Activated effector memory CD4-positive, alpha-beta T cell treated with anti-CD3 and anti-CD28 coated beads, Interleukin-2, amount 50 U/mL, for 16 hours (primary cell): ENCODE measurements at places on chromosomes 5 and 9.

DNA sequence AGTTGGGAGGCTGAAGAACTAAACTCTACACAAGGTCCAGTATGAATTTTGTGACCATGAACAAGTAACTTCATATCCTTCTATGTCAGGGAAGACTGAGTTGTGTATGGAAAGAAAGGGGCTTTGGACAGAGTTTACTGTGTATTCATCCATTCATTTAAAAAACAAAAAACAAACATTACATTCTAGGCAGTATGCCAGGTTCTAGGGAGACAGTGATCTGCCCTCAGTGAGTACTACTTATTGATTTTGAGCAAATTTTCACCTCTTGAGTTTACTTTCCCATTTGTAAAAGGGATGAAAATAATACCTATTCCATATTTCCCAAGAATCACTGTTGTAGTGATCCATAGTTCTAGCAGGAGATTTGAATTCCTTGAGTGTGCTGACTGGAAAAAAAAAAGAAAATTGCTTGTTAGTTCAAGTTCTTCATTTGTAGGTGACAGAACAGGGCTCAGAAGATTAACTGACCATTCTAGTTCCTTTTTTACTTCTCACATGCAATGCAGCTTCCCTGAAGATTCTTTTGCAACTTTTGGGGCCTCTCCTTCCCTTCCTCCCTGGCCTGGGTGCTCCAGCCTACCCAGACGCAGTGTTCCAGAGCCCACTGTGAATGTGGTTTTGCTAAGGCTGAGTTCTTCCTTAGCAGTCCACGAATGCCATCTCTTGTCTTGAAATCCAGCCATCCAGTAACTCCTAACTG is 2.6 kb upstream of the GAPVD1 start:
- no peak for DNase-seq

DNA sequence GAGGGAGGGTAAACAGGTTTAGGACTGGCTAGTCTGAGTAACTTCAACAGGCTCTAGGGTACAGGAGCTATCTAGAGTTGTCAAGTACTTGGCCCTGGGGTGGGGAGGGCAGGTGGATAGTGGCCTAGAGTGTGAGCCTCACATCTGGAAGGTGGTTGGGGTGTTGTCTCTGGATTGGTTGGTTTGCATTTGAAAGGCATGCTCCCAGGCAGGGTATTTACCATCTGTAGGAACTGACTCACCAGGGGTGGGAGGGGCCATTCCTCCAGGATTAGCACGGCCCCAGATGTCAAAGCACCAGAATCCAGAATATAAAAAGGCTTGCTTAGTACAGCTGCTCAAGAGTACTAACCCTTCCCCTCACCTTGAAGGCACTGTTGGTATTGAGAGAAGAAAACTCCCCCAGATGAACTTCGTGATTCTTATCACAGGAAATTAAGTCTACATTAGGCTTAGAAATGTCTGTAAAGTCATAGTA is 193.3 kb downstream of the NTRK2 start:
- no peak for DNase-seq

GRCh38 chr9:5799314-5799713 is 33.6 kb downstream of the ERMP1 start:
- no peak for DNase-seq

GRCh38 chr5:115295777-115296123 is 704 bp downstream of the CCDC112 start:
- DNase-seq: no peak

GRCh38 chr9:112421771-112422222 is 41.9 kb downstream of the HSDL2 start:
- DNase-seq: no peak

DNA sequence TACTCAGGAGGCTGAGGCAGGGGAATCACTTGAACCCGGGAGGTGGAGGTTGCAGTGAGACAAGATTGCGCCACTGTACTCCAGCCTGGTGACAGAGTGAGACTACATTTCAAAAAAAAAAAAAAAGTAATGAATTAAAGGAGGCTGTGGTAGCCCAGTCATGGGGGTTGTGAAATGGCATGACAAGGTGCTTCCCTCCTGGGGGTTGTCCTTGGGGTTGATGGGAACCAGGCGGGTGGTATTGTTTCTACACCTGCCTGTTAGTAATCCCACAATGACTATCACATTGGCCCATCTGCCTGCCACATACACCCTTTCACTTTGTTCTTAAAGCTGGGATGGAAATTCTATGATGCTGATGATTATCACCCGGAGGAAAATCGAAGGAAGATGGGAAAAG is 5.6 kb downstream of the IDNK start:
- DNase-seq: no peak

DNA sequence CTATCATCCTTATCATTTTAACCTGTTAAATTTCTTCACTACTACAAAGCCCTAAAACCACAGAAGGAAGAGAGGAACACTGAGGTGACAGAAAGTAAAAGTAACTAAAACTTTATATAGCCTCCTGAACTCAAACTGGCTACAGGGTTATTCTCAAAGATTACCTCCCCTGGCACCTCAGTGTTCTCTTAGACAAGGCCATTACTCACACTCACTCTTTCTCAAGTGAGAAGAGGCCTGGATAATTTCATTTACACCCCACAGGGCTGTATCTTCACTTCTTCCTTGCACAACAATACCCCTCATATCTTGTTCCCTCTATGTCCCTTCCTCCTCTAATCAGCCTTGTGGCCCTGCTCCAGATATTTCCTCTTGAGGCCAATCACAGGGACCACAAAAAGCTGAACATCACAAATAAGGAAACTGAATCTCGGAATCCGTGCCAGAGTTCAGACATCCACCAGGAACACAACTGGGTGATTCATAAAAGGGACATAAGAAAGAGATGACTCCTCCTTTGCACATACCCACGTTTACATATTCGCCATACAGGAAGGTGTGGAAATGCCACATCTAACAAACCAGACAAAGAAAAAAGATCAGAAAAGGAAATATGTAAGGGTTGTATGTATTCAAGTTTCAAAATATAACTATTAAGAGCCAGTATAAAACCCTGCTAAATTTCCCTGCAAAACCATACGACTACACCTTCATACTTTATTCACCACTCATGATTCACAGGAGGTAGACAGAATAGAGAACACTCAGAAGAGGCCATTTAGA is 1.7 kb upstream of the KLHL3 start:
- DNase-seq: peak; percentile 62

GRCh38 chr9:127177231-127177630 is 54.8 kb upstream of the ANGPTL2 start:
- peak; percentile 27 for DNase-seq

DNA sequence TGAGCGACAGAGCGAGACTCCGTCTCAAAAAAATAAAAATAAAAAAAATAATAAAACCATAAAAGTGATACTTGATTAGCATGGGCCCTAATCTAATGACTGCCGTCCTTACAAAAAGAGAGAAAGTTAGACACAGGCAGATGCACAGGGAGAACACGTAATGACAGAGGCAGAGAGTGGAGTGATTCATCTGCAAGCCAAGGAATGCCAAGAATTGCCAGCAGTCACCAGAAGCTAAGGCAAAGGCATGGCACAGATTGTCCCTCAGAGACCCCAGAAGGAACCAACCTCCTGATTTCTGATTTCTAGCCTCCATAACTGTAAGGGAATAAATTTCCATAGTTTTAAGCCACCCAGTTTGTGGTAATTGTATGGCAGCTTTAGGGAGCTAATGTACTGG is 79.6 kb upstream of the FREM1 start:
- no peak for DNase-seq

DNA sequence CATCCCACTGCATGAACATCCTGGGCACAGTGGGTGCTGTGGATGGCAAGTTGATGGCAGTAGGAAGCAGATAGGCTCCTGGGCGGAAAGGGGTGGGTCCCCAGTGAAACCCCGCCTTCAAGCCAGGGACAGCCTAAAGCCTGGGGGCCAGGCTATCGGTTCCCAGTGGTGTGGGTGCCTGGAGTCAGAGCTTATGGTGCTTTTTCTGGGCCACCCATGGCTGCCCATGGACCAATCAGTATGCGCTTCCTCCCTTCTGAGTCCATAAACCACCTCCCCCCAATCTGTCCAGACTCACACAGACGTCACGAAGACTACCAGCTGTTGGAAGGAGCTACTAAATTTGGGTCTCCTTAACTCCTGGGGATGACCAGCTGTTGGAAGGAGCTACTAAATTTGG is 17.5 kb upstream of the ECPAS start:
- no peak for DNase-seq

DNA sequence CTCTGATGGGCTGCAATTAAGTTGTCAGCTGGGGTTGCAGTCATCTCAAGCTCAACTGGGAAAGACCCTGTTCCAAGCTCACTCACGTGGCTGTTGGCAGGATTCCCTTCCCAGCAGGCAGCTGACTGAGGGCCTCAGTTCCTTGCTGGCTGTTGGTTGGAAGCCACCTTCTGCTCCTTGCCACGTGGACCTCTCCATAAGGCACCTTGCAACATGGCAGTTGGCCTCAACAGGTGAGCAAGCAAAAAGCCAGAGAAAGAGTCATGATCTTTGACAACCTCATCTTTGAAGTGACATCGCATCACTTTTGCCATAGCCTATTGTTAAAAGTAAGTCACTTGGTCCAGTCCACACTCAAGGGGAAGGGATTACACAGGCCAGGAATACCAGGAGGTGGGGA is 17.8 kb upstream of the PRELID2 start:
- DNase-seq: no peak

- no peak for DNase-seq
These were observed 24.6 kb downstream of the SMIM23 start for GRCh38 chr5:171810227-171810626.

DNA sequence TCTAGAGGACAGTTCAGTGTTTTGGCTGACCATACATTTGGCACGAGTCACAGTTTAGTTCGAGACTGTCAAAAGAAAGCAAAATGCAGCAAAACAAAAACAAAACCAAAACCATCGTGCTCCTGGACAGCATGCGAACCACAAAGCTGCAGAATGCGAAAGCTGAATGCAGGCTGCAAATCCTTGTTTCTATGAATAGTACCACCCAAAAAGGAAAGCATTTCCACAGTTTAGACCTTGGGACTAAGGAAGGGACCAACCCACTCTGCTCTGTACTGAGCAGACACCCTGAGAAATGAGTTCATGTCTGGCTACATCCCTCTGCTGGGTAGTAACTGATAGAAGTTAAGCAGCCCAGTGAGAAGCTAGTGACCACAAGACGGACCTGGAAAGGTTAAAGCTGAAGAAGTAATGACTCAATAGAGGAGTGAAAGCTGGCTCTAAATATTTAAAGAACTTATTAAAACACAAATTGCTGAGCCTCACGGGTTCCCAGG is 3.9 kb downstream of the GCNT4 start:
- no peak for DNase-seq

DNA sequence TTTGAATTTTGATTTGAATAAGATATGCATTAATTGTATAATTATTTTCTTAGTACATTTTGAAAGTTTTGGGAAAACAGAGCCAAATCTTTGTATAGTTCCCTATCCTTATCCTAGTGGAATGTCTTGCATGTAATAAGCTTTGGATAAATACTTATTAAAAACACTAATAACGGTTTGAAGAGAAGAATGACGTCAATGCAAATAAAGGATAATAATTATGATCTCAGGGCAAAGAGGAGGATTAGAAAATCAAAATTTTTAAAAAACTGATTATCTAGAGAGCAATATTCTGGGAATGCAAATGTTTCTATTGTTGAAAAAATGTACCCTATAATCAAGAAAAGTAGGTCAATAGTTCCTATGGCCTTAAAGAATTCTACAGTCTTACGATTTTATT is 22.1 kb downstream of the TYRP1 start:
- DNase-seq: no peak

- peak; percentile 43 for DNase-seq
These were observed 10.3 kb upstream of the FCN2 start for GRCh38 chr9:134870301-134870694.

GRCh38 chr5:32476891-32477290 is 32.4 kb upstream of the ZFR start:
- DNase-seq: no peak

DNA sequence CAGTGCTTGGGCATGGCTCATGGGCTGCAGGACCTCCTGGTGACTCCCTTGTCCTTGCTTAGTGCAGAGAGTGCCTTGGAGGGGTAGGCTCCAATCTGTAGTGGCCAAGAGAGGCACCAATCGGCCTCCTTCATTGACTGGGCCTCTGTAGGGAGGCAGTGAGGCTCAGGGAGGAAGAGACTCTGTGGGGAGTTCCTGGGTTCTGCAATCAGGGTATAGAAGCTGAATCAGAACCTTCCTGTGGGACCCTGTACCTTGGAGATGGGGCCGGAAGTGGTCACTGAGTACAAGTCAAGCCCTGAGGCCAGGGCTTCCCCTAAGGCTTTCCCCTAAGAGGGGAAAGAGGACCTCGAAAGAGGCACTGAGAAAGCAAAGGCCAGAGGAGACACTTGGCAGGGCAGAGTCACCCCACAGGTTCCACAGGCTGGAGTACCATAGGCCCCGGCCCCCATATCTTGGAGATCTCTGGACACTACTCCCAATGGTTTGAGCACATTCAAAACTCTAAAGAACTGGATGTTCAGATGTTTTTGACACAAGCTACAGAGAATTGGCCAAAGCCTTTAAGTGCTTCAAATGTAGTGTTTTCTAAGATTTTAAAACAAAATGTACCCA is 190.5 kb downstream of the HSPA4 start:
- no peak for DNase-seq

DNA sequence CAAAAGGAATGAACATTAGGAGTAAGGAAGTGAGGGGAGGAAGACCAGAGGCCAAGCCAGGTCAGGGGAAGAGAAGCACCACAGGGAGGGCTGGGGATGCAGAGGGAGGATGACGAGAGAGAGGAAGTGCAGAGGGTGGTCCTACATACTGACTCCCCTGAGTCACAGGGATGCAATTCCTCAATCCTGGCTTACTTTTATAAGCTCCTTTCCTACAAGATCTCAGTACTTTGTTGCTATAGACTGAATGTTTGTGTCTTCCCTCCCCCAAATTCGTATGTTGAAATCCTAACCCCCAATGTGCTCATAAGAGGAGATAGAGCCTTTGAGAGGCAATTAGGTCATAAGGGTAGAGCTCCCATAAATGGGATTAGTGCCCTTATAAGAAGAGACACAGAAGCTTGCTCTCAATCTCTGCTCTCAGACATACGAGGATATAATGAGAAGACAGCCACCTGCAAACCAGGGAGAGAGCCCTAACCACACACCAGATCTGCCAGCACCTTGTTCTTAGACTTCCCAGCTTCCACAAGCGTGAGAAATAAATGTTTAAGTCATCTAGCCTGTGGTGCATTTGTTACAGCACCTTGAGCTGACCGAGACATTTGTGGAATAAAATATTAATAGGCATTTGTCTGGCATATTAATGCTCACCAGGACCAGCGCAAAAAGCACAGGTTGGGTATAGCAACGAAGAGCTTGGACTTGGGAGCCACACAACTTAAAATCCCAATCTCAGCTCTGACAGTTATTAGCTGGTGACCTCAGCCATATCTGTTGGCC is 33.4 kb downstream of the GCNT4 start:
- no peak for DNase-seq

GRCh38 chr5:171914726-171915338 is 91.6 kb downstream of the FBXW11 start:
- no peak for DNase-seq

DNA sequence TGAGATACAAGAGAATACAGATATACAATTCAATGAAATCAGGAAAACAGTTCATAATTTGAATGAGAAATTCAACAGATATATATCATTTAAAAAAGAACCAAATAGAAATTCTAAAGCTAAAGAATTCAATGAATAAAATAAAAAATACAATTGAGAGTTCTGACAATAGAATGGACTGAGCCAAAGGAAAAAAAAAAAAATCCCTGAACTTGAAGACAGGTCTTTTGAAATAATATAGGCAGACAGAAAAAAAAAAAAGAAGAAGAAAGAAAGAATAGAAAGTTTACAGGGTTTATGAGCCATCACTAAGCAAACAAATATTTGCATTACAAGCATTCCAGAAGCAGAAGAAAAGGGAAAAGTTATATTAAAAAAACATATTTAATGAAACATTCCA is 12.9 kb upstream of the HAVCR2 start:
- no peak for DNase-seq
